ENCODE measurements at places on chromosomes 3 and 15.
A peak's percentile ranks its signal among the peaks of the same experiment; 100 is the strongest.

GRCh38 chr15:95503640-95504225, 826.8 kb upstream of the NR2F2 start:
- DNase-seq: no peak

DNA sequence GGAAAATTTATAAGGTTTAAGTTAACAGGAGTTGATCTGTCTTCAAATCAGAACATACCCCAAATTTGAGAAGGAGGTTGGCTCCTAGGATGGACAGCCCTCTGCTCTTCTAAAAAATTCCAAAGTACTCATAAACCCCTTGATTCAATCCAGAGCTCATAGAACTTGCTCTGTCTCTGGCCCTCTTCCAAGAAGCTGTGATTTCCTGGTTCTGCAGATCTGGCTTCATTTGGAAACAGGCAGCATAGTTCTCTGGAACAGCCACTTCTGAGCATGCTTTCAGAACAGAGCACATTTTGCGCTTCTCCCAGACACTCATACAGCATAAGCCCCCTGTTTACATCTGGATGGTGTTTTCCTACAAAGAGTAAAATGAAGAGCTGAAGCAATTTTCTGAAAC, 96.7 kb downstream of the KBTBD8 start:
- no peak for DNase-seq

DNA sequence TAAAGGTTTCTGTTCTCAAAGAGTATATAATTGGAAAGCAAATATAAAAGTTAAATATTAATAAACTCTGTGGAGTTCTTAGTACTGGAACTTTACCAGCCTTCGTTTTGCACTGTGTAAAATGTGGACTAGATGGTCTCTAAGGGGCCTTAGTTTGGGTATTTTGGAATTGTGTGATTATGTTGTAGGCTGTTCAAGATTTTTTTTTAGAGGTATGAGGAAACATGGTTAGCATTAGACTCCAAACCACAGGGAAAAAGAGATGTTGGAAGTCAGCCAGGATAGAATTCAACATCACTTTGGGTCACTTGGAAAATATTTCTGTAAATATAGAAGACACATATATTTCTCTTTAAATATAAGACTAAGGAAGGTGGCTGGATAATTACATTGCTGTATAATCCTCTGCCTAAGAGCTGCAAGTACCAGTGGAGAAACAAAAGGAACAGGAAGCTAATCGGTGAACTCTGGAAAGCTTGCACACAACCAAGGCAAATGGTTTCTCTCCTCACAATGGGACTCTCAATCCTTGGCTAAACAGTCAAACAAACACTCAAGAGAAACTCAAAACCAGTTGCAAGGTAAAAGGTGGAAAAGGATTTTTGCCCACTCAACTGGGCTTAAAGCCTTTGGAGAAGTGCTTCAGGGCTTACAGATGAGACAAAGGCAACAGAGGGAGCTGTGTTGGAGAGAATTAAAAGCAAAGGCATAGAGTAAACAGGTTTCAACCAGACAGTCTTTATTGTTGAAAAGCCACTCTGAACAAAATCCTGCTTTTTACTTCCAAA, 141.7 kb downstream of the NR1D2 start:
- no peak for DNase-seq

DNA sequence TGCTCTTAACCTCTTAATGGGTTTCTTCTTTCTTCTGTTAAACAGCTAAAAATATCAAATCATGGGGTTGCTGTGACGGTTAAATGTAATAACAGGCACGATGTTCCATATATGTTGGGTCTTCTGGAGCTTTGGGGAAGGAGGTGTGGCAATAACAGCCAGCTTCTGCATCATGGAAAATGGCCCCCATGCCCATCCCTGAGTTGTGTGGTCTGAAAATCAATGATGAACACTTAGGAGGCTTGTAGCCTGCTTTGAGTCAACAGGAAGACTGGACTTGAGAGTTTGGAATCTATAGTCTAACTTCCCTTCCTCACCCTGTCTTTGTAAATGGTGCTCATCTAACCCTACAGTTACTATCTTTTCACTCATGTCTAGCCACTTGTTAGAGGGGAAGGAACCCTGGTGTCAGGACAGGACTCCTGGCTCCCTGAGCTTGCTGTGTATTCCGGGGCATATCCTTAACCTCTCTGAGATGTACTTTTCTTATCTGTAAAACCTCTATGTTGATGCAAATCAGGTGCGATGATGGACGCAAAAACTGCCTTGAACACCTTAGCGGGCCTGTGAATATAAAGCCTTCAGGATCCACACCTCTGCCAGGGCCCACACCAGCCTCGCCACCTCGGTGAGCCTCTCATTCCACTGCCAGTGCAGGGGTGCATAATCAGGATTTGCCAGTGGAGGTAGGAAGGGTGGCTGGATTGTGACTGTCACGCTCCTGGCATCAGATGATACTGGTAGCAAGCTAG, 27.5 kb downstream of the SMAD3 start:
- no peak for DNase-seq

DNA sequence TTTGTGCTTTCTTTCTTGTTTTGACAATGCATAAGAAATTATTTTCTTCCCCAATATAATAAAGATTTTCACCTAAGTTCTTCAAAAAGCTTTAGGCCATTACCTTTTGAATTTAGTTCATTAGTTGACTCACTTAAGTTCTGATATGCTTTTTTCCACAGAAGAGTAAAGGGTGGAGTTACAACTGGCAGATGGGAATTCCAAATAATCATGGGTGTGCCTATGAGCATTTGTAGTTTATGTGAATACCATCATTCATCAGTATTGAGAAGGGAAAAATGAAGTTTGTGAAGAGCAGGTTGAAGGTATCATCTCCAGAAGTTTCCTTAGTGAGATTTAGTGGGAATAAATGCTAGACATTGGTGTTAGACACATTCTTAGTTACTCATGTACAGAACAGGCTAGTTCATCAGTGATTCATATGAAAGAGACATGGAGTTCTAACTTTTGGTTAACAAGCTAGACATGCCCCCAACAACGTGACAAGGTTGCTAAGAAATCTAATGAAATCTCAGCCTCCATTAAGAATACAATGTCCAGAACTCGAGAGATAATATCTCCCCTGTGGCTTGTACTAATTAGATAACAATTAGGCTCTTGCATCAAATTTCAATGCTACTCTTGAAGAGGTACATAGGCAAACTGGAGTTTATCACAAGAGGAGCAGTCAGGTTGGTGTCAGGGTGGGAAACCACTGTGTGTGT, 16.9 kb upstream of the ALCAM start:
- DNase-seq: no peak

DNA sequence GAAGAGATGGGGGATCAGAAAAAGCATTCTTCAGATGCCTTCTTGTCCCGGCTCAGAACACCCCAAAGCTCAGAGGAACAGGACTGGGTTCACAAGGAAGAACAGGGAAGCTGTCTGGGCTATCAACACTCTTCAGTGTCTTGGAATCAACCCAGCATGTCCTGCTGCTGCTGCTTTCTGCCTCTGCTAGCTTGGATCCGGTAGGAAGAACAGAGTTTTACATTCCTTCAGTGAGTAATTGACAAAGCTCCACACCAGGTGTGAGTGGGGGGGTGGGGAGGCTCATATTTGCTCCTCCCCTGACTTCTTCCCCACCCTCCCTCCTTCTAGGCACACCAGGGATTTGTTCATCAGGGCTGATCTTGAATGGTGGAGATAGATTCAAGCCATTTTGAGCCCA, 13.1 kb upstream of the ETV5 start:
- DNase-seq: no peak

DNA sequence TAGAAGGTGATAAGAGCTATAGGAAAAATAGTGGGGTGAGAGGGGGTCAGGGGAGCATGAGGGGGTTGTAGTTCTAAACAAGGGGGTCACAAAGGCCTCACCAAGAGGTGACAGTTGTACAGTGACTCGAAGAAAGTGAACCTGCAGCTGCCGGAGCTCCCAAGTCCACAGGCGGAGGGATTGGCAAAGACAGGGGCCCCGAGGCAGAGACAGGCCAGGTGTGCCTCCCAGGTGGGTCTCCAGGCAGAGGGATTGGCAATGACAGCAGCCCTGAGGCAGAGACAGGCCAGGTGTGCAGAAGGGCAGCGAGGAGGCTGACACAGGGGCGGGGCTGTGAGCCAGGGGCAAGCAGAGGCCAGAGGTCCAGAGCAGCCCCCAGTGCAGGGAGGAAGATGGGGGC, 63.7 kb downstream of the DNAJB8 start:
- no peak for DNase-seq

DNA sequence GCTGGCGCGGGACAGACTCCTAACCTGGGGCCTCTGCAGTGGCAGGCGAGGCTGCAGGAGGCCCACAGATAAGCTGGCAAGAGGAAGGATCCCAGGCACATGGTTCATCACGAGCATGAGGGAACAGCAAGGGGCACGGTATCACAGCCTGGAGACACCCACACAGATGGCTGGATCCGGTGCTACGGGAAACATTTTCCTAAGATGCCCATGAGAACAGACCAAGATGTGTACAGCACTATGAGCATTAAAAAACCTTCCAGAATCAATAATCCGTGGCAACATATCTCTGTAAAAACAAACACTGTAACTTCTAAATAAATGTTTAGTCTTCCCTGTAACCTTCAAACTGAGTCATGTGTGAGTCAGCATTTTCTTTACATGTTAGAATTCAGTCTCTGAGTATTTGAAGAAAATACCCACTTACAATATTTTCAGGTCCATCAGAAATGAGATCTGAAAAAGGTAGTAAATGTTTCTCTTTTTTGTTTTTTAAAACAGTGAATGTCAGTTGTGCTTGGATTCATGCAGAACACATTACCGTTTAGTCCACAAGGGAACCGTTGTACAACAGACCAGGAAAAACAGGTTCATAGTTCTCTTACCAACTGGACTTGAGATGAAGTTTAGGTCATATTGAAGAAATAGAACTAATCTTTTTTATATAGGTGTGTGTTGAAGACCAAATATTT, 75.9 kb downstream of the BOC start:
- DNase-seq: peak; percentile 38

GRCh38 chr3:184261854-184262763, 756 bp upstream of the CAMK2N2 start:
- DNase-seq: peak; percentile 98

GRCh38 chr3:129783470-129783869, 110.0 kb downstream of the TMCC1 start:
- no peak for DNase-seq

GRCh38 chr15:69807721-69808120, 290.0 kb downstream of the TLE3 start:
- peak; percentile 51 for DNase-seq

- no peak for DNase-seq
Measured at GRCh38 chr3:148950806-148951205, 40.5 kb upstream of the GYG1 start.

- peak; percentile 63 for DNase-seq
Measured at GRCh38 chr3:5022966-5023776, 43.9 kb downstream of the BHLHE40 start.

DNA sequence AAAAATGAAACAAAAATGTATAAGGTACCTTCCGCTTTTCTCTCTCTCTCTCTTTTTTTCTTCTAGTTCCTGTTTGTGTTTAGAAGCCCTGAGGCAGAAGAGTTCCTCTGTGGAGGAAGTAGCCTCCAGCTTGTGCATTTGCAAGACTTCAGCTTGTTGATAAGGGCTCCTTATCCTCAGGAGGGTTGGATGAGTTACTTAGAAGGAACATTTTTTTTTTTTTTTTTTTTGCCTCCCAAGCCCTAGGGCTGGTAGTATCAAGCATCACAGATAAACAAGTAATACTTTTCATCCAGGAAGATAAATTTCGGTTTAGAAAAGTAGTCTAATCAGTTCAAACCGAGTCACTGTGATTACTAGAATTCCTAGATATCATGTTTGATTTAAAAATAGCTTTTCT, 91.0 kb upstream of the CBLB start:
- no peak for DNase-seq

GRCh38 chr15:52213206-52213605, 22.0 kb upstream of the GNB5 start:
- DNase-seq: no peak

All from H54 (cell line).